ENCODE measurements at places on chromosomes 4 and X. TPM values are rescaled to one million over a fixed set of nuclear protein-coding genes. Genes with fewer than 3 reads are reported as not detected.

Gene PHEX
- 0.07 TPM for total RNA-seq

Gene VBP1
- 95.2 TPM for total RNA-seq

Gene RAI2
- total RNA-seq: not detected

Gene DDIT4L
- not detected for total RNA-seq

Gene MAP7D2
- total RNA-seq: 14.2 TPM

Gene POU4F2
- total RNA-seq: not detected

Gene CLNK
- not detected for total RNA-seq

Gene PCYT1B
- total RNA-seq: 15.9 TPM

Gene ERCC6L
- 15.6 TPM for total RNA-seq

Gene IL13RA1
- total RNA-seq: 56.6 TPM

Gene LRP2BP
- total RNA-seq: 0.17 TPM
